ENCODE measurements at places on chromosomes 7 and 10.

DNA sequence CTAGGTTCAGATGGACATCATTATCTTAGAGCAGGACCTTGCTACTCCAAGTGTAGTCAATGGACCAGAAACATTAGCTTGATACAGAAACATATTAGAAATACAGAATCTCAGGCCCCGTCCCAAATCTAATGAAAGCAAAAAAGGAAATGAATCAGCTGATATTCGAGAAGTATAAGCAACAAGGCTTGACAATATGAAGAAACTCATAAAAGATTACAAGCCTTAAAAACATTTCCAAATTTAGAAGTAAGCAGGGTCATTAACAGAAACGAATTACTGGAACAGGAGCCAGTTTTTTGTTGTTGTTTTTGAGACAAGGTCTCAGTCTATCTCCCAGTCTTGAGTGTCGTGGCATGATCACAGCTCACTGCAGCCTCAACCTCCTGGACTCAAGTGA, 40.5 kb upstream of the GSAP start:
- DNase-seq: no peak

DNA sequence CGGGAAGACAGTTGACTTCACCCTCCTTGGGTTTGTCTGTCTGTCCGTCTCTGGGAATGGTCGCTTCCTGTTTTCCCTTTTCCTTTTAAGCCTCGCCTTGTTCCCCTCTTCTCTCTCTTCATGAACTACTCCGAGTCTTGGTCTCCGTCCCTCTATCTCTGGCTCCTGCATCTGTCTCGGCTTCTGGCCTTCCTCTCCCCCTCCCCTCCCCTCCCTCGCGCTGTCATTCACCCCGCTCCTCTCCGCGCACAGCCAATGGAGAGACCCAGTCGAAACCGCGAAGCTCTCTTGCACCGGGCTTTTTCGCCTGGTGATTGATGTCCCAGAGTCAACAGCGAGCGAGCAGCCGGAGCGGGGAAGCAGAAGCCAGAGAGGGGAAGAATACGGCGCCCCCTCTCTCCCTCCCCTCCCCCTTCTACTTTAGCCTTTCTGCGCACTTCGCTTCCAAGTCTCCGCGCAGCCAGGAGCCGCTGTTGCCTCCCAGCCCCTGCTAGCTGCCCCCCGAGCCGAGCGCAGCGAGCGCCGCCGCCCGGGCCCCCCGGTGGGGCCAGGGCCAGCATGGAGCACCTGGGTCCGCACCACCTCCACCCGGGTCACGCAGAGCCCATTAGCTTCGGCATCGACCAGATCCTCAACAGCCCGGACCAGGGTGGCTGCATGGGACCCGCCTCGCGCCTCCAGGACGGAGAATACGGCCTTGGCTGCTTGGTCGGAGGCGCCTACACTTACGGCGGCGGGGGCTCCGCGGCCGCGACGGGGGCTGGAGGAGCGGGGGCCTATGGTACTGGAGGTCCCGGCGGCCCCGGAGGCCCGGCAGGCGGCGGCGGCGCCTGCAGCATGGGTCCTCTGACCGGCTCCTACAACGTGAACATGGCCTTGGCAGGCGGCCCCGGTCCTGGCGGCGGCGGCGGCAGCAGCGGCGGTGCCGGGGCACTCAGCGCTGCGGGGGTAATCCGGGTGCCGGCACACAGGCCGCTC, at the start of gene TLX1:
Gene TLX1 (plus strand): TSS at position 317 of the 978 bp plus-strand sequence. CDS start 242 bp downstream, at position 559.
- DNase-seq: peak; percentile 91

DNA sequence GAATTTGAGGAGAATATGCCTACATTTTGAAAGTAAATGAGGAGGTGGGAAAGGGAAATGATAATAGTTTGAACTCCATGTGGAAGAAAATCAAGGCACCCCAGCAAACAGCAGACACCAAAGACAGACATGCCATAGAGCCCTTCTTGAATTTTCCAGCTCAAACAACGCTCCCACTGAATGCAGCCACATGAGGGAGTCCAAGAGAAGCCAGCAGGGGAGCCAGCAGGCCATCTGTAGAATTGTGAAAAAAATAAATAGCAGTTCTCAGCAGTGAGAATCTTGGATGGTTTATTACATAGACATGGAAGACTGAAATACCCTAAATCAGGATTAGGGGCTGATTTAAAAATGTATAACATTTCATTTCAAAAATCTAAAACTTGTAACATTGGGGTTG, 1567.3 kb upstream of the LRRTM3 start:
- DNase-seq: peak; percentile 46

- no peak for DNase-seq
These were observed 87.2 kb upstream of the KIF5B start for GRCh38 chr10:32143302-32143847.

DNA sequence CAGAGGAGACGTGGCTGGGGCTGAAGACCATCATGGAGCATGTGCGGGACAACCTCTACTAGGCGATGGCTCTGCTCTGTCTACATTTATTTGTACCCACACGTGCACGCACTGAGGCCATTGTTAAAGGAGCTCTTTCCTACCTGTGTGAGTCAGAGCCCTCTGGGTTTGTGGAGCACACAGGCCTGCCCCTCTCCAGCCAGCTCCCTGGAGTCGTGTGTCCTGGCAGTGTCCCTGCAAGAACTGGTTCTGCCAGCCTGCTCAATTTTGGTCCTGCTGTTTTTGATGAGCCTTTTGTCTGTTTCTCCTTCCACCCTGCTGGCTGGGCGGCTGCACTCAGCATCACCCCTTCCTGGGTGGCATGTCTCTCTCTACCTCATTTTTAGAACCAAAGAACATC, 22.0 kb upstream of the CPA5 start:
- no peak for DNase-seq

DNA sequence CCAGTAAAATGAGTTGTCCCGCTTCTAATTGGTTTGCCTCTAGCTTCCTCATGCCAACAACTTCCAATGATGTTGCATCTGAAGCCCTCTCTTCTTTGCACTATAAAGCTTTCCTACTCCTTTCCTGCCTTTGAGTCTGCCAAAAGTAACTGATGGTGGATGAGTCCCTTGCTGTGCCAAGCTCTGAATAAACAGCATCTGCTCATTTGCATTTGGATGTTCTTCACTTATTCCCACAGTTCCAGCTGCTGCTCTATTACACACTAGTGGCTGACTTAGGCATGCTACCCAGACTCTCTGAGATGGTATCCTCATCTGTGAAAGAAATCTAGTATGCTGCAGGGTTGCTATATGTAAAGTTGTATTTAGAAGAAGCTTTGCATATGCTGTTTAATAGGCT, 24.9 kb downstream of the SFR1 start:
- DNase-seq: no peak

GRCh38 chr10:96287392-96288105, 16.2 kb upstream of the BLNK start:
- no peak for DNase-seq

- no peak for DNase-seq
These were observed 5.8 kb upstream of the JAKMIP3 start for GRCh38 chr10:132059760-132060508.

DNA sequence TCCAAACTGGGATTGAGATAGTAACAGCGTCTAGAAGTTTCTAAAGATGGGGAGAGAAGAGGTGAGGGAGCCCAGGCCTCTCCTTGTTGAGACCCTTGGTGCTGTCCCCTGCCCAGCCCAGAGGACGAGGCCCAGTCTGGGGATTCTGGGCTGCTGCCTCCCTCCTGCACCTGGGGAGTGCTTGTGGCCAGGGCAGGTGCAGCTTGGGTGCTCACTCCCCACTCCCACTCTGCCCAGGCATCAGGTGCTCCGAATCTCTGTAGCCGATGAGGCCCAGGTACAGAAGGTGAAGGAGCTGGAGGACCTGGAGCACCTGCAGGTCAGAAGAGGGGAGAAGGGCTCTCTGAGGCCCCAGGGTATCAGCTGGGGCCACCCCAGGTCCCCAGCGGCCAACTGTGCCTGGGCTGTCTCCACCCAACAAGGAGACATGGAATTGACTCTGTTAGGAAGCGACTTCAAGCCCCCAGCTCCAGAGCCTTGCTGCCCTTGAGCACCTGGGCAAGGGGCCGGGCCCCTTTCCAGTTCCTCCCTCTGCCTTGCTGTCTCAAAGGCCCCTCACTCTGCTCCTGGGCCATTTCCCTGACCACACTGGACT, 664 bp downstream of the CPA1 start:
- no peak for DNase-seq

DNA sequence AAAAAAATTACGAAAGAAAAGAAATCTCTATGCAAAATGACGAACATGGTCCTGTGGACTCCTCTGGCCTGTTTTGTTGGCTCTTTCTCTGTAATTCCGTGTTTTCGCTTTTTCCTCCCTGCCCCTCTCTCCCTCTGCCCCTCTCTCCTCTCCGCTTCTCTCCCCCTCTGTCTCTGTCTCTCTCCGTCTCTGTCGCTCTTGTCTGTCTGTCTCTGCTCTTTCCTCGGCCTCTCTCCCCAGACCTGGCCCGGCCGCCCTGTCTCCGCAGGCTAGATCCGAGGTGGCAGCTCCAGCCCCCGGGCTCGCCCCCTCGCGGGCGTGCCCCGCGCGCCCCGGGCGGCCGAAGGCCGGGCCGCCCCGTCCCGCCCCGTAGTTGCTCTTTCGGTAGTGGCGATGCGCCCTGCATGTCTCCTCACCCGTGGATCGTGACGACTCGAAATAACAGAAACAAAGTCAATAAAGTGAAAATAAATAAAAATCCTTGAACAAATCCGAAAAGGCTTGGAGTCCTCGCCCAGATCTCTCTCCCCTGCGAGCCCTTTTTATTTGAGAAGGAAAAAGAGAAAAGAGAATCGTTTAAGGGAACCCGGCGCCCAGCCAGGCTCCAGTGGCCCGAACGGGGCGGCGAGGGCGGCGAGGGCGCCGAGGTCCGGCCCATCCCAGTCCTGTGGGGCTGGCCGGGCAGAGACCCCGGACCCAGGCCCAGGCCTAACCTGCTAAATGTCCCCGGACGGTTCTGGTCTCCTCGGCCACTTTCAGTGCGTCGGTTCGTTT, 83.5 kb upstream of the SLF2 start:
- DNase-seq: no peak

GRCh38 chr10:65571011-65571570, 1354.7 kb upstream of the LRRTM3 start:
- DNase-seq: peak; percentile 46

DNA sequence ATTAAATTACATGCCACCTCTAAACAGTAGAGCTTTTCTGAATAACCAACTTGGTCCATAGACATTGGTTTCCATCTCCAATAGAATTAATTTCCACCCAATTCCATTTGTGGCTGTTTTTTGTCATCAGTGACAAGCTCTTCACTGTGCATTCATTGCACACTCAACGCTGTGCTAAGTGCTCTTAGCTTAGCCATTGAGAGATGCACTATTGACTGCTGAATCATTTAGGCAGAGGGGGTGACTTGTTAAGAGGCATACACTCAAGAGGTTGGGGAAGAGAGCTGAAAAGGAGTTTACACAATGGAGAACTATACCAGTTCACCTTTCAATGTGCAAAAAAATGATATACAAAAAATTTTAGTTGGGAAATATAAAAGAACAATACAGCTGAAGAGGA, 31.9 kb upstream of the CBLL1 start:
- DNase-seq: no peak
